ENCODE measurements at places on chromosomes 4 and X. TPM values are rescaled to one million over a fixed set of nuclear protein-coding genes. Genes with fewer than 3 reads are reported as not detected.

TBX22 gene
- 0.01 TPM for polyA plus RNA-seq

TEX13B gene
- polyA plus RNA-seq = not detected

SSX2B gene
- polyA plus RNA-seq = not detected

DCK gene
- 12.9 TPM for polyA plus RNA-seq

MBNL3 gene
- 0.25 TPM for polyA plus RNA-seq

MAGEB1 gene
- polyA plus RNA-seq = not detected

All from psoas muscle (tissue), 8 donors.